ENCODE measurements at places on chromosomes 13 and 19.
A peak's percentile ranks its signal among the peaks of the same experiment; 100 is the strongest.

- no peak for DNase-seq
These were observed at the start of gene RHPN2 for GRCh38 chr19:33064792-33065550. Gene RHPN2 (minus strand): TSS chr19:33064888. CDS start chr19:33064852, 36 bp downstream.

- peak; percentile 47 for DNase-seq
These were observed 459 bp downstream of the PCDH20 start for GRCh38 chr13:61415058-61415721.

DNA sequence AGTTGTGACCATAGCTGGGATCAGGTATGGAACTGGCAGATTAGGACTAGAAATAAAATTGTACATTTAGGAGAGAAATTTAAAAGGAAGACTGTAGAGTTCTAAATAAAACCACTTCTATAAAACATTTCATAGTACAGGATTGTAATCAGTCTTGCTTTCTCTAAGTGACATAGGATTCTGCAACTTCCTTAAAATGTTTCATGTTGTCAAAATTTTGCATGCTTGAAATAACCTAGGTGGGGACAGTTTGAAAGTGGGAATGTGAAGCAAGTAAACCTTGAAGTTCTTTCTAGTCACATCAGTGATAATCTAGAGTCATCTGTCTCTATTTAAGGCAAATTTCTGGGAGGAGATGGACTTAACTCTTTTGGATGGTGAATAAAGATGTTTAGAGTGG, 6.7 kb downstream of the TM9SF2 start:
- no peak for DNase-seq

GRCh38 chr19:36915992-36916830, at the start of the genes ZNF568 and ZNF829:
Gene ZNF568 (plus strand): TSS chr19:36916332. CDS start chr19:36922771, 6,439 bp downstream.
Gene ZNF829 (minus strand): TSS chr19:36916291. CDS start chr19:36915167, 1,124 bp downstream.
- DNase-seq, result peak; percentile 74

DNA sequence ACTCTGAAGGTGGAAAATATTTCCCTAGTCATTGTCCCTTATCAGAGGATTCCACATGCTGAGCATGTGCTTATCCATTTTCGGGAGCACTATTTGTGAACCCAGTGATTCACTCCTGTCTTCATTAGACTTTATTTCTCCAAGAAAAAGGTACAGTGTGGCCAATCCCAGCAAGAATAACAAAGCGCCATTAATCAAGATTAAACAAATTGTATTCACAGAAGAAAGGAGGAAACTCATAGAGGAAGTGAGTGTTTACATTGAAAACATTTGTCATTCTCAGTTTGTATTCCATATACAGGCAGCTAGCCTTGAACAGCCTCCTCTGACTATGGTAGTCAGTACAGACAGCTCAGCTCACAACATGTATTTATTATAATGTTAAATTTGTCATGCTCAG, 1669.9 kb upstream of the SPRY2 start:
- no peak for DNase-seq

GRCh38 chr19:18659281-18660050, 22.6 kb downstream of the KLHL26 start:
- no peak for DNase-seq

DNA sequence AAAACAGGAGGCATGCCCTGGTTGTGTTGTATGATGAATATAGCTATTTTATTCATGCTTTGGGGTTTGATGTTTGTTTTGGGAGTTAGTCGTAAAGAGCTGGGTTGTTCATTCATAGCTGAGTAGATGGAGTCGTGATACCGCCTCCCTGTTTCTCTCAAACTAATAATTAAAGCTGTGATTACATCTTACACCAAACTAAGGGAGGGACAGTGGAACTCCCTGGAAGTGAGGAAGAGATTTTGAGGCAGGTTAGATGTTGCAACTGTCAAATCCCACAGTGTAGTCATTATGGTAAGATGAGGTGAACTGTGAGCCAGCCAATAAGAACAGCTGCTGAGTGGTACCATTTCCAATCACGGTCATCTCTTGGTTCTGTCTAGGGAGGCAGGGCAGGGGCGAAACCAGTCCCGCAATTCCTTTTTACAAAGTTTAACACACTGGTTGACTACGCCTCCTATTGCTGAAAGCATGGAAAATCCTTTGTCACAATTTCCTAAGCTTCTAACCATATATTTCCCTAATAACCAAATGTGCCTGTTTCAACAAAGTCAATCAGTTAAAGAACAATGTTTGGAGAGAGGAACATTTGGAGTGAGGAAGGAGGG, 207.6 kb upstream of the SERP2 start:
- DNase-seq, result no peak

- DNase-seq, result no peak
These were observed 82.5 kb downstream of the TSHZ3 start for GRCh38 chr19:31266731-31267130.

DNA sequence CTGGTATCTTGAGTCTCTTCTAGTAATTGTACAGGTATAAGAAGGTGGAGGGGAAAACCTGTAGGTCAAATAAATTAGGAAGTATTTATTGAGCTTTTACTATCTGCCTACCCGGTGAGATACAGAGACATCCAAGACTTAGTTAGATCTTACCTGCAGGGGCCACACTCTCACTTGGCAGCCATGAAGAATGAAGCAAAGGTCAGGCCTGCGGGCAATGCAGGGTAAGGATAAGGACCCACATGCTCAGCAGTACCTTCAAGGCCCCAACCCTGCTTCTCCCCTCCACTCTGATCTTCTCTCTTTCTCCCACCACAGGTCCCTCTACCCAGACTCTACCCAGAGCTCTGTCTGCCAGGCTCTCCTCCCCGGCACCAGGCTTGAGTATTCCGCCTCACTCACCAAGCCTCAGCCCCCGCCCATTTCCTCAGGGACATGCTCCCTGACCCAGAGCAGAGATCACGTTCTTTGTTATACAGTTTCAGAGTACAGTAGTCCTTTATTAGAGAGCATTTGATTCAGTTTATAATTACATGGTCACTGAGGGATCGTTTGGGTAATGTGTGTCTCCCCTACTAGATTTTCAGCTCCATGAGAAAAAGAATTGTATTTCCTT, 18.9 kb upstream of the CLDN10 start:
- DNase-seq, result no peak

Measured in urinary bladder (tissue), 4 donors.